Peyer's patch (tissue), 4 donors: ENCODE measurements at places on chromosomes 1 and 21. TPM values are rescaled to one million over a fixed set of nuclear protein-coding genes. Genes with fewer than 3 reads are reported as not detected.
A peak's percentile ranks its signal among the peaks of the same experiment; 100 is the strongest.

The DEPDC1 gene
- total RNA-seq, result 1.2 TPM

The COL9A2 gene
- total RNA-seq, result 8.8 TPM

DNA sequence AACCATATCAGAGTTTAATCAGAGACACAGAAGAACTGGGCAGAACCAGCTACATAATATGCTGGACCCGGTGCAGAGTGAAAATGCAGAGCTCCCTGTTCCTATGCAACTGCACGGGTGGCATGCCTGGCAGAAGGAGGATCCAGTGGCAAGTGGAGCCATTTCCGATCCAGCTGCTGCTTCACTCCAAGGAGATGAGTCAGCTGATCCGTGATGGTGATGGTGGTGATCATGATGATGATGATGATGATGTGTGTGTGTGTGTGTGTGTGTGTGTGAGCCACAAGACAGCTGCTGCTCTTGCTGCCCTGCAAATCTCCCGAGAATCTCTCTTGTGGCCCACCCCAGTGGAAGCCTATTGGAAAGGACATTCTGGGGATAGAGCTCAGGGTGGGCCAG is 133.0 kb downstream of the URB2 start:
- DNase-seq, result no peak

DNA sequence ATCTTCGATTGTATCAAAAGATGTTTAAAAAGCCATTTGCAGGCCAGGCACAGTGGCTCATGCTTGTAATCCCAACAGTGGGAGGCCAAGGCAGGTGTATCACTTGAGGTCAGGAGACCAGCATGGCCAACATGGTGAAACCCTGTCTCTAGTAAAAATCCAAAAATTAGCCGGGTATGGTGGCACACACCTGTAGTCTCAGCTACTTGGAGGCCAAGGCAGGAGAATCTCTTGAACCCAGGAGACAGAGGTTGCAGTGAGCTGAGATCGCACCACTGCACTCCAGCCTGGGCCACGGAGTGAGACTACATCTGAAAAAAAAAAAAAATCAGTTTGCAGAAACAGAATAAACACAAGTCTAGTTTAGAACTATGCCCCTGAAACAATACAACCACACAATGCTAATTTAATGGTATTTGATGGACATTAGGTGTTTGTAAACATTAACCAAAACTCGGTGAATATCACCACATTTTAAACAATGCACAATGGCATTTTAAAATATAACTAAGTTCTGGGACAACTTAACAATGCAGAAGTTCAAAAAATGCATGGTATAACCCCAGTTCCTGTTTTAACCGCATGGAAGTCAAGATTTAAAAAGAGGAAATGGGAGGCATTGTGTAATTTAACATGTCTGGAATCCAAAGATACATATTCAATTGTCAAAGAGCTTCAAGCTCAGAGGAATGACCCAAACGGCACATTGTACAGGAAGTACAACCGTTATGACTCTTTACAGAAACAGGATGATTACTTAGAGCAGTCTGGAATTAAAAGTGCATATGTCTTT is 7.1 kb upstream of the PTTG1IP start:
- DNase-seq, result no peak

DNA sequence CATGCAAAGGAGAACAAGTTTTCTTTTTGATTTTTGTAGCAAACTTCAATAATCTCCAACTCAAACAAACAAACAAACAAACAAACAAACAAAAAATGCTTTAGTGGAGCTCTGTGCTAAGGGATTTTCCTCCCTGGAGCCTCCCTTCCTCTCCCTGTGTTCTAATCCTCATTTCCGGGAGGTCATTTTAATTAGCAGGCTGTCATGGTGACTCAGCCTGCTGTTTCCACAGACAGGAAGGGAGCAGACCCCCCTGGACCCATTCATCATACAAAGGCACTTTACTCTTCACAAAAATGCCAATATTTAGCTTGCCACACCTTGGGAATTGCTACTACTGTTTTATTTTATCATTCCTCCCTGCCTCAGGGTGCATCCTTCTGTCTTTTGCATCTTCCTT is 61.0 kb upstream of the SPATA6 start:
- DNase-seq, result no peak

GRCh38 chr1:18546026-18546425 is 65.3 kb downstream of the KLHDC7A start:
- peak; percentile 64 for DNase-seq

GRCh38 chr1:204446413-204447111 is 34.9 kb upstream of the PPP1R15B start:
- DNase-seq, result peak; percentile 92

DNA sequence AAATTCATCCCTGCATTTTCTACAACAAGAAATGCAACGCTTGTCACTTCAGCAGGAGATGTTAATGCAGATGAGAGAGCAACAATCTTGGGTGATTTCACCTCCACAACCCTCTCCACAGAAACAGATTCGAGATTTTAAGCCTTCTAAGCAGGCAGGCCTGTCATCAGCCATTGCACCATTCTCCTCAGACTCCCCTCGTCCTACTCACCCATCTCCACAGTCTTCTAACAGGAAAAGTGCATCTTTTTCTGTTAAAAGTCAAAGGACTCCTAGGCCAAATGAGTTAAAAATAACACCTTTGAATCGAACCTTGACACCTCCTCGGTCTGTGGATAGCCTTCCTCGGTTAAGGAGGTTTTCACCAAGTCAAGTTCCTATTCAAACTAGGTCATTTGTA is 23.4 kb upstream of the GPR25 start:
- no peak for DNase-seq
